ENCODE measurements at places on chromosomes 11 and 22. TPM values are rescaled to one million over a fixed set of nuclear protein-coding genes. Genes with fewer than 3 reads are reported as not detected.

The PAAF1 gene
- total RNA-seq, result 30.8 TPM

The IFITM5 gene
- not detected for total RNA-seq

DNA sequence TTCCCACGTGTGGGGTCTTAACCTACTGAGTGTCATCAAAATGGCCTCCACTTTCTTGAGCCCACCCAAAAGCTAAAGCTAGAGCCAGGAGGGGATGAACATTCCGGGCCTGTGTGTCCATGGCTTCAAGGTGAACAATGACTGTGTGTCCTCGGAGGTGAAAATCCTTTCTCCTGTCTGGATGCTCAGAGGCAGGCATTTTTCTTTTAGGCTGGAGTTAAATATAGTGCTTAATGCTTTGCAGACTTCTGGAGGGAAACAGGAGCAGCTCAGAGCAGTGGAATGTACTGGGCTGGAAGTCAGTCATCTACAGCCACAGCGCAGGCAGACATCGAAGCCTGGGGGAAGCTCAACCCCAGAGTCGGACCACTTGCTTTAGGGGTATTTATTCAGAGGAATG lies 68.6 kb upstream of the TMEM45B start:
- H3K4me3 ChIP-seq, result no peak overlapping the region
- peaks cover 21% of the 10 kb centered on the region for H3K27me3 ChIP-seq
- peaks cover 2% of the 10 kb centered on the region for H3K4me1 ChIP-seq
- no peak overlapping the region for H3K27ac ChIP-seq

GRCh38 chr22:44108806-44109385 lies 71.8 kb upstream of the PARVG start:
- no peak for DNase-seq
- H3K36me3 ChIP-seq, result no peaks in the 10 kb centered on the region
- peaks cover 5% of the 10 kb centered on the region for H3K4me1 ChIP-seq
- no peak overlapping the region for H3K4me3 ChIP-seq
- no peaks in the 10 kb centered on the region for H3K27me3 ChIP-seq
- H3K27ac ChIP-seq, result no peak overlapping the region

DNA sequence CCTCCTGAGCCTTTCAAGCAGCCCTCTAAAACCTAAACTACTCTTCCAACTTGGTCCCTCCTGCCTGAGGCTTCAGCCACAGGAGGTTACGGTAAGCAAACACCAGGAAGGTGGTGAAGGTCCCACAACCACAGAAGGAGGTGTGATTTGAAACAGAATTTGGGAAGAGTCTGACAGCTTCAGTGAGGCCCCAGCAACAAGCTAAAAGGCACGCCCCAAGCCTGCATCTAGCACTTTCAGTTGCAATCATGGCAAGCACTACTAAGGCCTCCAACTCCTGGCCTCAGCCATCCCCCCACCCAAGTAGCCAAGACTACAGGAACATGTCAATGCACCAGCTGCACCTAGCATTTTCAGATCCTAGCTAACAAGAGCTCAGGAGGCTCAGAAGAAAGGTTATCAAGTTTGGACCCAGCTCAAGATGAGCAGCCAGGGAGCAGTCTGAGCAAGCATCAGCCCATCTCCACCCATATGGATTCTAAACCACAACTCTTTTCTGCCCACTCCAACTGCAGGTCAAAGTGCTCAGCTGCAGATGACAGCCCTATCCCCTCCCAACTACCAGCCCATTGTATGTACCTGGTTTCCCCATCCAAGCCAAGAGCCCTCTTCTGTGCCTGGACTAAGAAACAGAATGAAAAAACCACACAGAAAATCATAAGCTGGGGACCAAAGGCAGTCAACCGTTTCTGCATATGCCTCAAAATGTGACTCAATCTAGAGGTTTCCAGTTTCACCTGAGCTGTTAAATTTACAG lies 10.4 kb upstream of the AHNAK start:
- H3K36me3 ChIP-seq, result peaks cover 26% of the 10 kb centered on the region
- peaks cover 52% of the 10 kb centered on the region for H3K4me1 ChIP-seq
- DNase-seq, result no peak
- H3K27me3 ChIP-seq, result no peaks in the 10 kb centered on the region
- H3K27ac ChIP-seq, result peak overlapping the region; percentile 74

DNA sequence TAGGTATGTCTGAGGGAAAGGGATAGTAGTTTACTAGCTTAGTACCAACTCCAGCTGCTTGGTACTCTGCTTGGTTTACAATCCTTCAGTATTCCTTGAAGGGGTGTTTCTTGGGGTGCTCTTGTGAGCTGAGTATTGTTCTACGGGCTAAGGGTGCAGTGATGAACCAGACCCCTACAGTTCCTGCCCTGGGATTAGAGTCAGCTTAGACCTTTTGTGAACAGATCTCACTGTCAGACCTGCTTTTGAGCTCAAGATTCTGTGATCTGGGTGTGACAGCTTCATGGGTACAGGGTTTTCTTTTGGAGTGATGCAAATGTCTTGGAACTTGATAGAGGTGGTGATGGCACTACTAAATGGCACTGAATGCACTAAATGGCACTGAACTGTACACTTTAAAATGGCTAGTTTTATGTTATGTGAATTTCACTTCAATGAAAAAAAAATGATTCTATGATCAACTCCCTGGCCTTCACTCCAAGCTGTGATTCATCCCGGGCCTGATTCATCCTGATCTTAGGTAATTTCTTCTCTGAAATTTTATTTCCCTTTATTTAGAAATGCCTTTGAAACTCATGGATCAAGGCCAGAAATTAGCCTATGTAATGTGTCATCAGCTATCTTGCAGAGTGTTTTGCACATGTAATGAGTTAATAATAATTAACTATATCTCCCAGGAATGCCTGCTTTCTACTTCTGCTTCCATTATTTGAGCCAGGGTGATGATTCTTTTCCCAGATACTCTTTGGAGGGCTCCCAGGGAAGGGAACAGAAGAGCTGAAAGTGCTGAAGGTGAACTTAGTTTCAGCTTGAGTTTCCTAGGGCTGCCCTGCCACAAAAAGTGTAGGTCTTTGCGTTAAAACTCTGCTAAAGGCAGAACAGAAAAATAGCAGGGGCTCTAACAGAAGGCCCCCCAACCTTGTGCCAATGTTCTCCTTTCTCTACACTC lies 87.9 kb downstream of the NCAM1 start:
- no peaks in the 10 kb centered on the region for H3K36me3 ChIP-seq
- H3K27me3 ChIP-seq, result no peaks in the 10 kb centered on the region
- no peak for DNase-seq

DNA sequence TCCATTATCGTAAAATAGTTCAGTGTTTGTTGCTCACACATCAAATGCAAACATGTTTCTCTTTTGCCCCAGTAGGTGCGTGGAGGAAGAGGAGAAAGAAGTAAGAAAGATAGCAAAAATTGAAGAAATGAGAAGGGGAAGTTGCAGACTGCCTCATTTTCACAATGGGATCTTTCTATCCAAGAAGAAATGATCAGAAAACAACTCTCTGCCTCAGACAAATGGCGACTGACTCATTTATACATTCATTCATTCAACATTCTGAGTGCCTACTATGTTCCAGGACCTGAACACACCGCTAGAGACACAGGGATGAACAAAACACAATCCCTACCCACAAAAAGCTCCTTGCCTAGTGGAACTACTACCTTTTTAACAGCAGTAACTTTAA lies 367 bp downstream of the HPS5 start:
- H3K36me3 ChIP-seq, result peaks cover 2% of the 10 kb centered on the region

DNA sequence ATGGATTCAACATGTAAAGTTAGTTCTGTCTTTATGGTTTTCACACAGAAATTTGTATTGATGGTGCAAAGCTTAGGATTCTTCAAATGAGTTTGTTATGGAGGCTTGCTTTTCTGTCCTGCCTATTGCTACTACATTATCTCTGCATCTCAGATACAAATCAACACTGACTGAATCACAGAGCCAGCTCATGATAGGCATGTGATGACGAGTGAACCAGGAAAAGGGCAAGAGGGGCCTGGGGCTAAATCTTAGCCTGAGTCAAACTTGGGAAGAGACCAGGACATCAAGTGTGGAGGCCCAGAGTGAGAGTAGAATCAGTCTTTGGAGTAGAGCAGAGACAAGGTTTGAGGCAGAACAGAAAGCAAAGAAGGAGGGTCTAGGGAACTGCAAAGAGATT lies 107.1 kb upstream of the CD44 start:
- H3K36me3 ChIP-seq, result no peaks in the 10 kb centered on the region
- peaks cover 2% of the 10 kb centered on the region for H3K27me3 ChIP-seq
- H3K4me3 ChIP-seq, result no peak overlapping the region
- H3K4me1 ChIP-seq, result no peaks in the 10 kb centered on the region
- H3K27ac ChIP-seq, result no peak overlapping the region
- no peak for DNase-seq

GRCh38 chr11:96154802-96155520 lies 188.0 kb downstream of the MAML2 start:
- no peaks in the 10 kb centered on the region for H3K36me3 ChIP-seq
- H3K27ac ChIP-seq, result no peak overlapping the region
- DNase-seq, result no peak
- H3K27me3 ChIP-seq, result no peaks in the 10 kb centered on the region
- H3K4me1 ChIP-seq, result peaks cover 11% of the 10 kb centered on the region

DNA sequence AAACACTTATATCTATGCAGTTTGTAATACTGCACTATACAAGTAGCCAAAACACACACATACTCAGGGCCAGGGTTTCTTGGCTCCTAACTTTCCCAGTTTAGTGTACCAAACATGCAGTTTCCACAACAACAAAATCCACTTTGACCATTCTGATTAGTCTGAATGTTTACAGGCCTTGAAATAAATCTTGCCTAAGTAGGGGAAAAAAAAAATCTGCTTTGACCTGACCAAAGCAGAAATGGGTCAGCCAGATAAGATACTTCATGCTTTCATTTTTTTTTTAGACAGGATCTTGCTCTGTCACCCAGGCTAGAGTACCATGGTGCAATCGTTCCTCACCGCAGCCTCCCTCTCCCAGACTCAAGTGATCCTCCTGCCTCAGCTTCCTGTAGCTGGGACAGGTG lies 10.1 kb downstream of the PRR14L start:
- H3K4me1 ChIP-seq, result peaks cover 9% of the 10 kb centered on the region
- peaks cover 17% of the 10 kb centered on the region for H3K36me3 ChIP-seq
- DNase-seq, result no peak
- H3K4me3 ChIP-seq, result no peak overlapping the region

DNA sequence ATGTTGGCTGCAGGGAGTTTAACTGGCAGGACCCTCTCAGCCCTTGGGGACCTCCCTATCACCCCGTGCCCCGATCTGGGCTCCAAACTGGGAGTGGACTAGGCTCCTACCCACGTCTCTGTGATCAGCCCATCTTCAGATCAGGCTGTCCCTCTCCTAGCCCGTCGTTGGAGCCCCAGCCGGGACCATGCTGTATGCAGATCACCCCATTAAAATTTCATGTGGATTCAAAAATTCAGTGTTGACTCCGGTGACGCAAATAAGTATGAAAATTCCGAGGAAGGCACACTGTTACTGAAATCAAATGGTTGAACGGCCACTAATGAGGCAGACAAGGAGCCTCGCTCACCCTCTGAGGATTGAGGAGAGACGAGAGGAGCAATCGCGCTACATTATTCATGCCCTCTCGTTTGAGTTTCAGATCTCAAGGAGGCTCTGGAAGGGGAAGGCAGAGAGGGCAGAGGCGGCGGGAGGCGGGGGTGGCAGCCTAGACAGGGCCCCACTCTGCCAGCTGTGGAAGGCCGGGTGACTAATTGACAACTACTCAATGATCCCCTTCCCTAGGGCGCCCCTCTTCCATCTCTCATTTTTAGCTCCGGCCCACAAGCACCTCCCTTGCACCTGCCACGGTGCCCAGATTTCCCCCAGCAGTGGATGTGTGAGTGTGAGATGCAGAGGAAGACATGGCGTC lies 255.4 kb downstream of the MIAT start:
- no peaks in the 10 kb centered on the region for H3K36me3 ChIP-seq
- no peak for DNase-seq
- no peak overlapping the region for H3K4me3 ChIP-seq

- no peak for DNase-seq
- H3K27me3 ChIP-seq, result no peaks in the 10 kb centered on the region
- H3K4me1 ChIP-seq, result no peaks in the 10 kb centered on the region
- H3K4me3 ChIP-seq, result no peak overlapping the region
These were observed 3.3 kb upstream of the JAML start for GRCh38 chr11:118227865-118228785.

The FOLR2 gene
- total RNA-seq, result not detected

GRCh38 chr22:49967706-49968208 lies 7.2 kb downstream of the PIM3 start:
- peaks cover 6% of the 10 kb centered on the region for H3K4me1 ChIP-seq

- H3K4me1 ChIP-seq, result peaks cover 22% of the 10 kb centered on the region
- no peak for DNase-seq
- H3K27me3 ChIP-seq, result no peaks in the 10 kb centered on the region
These were observed 14.6 kb downstream of the SPECC1L start for GRCh38 chr22:24285245-24285644.

- no peak for DNase-seq
- no peak overlapping the region for H3K4me3 ChIP-seq
- H3K27me3 ChIP-seq, result no peaks in the 10 kb centered on the region
- H3K27ac ChIP-seq, result no peak overlapping the region
- no peaks in the 10 kb centered on the region for H3K36me3 ChIP-seq
- H3K4me1 ChIP-seq, result no peaks in the 10 kb centered on the region
These were observed 30.9 kb downstream of the MTMR2 start for GRCh38 chr11:95892892-95893570.

DNA sequence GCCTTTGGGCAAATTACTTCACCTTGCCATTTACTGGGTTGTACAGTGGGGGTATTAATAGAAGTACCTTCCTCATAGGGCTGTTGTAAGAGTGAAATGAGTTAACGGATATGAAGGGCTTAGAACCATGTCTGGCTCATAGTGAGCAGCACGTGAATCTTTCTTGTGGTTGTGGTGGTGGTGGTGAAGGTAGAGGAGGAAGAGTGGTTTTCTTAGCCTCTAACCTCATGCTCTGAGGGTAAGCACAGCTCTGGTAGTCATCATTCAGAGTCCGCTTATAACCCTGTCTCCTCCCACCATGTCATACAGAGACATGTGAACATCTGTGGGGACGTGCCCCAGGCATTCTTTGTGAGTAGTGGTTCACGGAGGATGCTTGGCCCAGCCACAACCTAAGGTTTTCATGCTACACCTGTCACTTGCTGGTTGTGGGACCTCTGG lies 43.6 kb downstream of the TEAD1 start:
- no peak overlapping the region for H3K27ac ChIP-seq
- H3K36me3 ChIP-seq, result peaks cover 2% of the 10 kb centered on the region

- H3K4me3 ChIP-seq, result no peak overlapping the region
- peaks cover 27% of the 10 kb centered on the region for H3K27me3 ChIP-seq
- H3K36me3 ChIP-seq, result no peaks in the 10 kb centered on the region
- H3K27ac ChIP-seq, result no peak overlapping the region
- H3K4me1 ChIP-seq, result peaks cover 2% of the 10 kb centered on the region
These were observed 11.9 kb downstream of the LMO1 start for GRCh38 chr11:8251616-8252295.

DNA sequence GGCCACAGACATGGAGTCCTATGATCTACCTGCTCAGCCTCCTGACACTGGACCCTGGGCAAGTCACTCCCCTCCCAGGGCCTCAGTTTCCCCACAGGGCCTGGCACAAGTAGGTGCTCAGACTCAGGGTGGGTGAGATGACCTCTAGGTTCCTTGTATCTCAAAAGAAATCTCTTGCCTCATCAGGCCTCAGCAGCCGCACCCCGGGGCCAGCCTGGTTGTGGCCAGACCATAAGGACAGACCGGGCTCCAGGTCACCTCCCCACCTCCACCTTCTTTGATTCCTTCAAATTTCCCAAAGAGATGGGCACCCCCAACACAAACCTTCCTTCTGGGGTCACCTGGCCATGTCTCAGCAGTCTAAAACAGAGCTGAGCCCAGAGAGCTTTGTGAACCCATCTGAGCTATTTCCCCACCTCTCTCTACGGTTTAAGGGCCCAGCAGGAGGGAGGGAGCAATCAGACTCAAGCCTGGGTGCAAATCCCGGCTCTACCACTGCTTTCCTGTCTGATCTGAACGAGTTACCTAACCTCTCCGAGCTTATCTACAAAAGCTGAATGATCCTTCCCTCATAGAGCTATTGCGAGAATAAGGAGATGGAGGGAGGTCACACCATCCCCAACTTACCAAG lies 2.5 kb upstream of the APOL4 start:
- H3K36me3 ChIP-seq, result no peaks in the 10 kb centered on the region
- no peak overlapping the region for H3K27ac ChIP-seq
- no peak for DNase-seq
- no peaks in the 10 kb centered on the region for H3K27me3 ChIP-seq
- H3K4me1 ChIP-seq, result peaks cover 15% of the 10 kb centered on the region

Data from progenitor cell of endocrine pancreas (in vitro differentiated cells).